ENCODE measurements at places on chromosomes 2 and 18.

DNA sequence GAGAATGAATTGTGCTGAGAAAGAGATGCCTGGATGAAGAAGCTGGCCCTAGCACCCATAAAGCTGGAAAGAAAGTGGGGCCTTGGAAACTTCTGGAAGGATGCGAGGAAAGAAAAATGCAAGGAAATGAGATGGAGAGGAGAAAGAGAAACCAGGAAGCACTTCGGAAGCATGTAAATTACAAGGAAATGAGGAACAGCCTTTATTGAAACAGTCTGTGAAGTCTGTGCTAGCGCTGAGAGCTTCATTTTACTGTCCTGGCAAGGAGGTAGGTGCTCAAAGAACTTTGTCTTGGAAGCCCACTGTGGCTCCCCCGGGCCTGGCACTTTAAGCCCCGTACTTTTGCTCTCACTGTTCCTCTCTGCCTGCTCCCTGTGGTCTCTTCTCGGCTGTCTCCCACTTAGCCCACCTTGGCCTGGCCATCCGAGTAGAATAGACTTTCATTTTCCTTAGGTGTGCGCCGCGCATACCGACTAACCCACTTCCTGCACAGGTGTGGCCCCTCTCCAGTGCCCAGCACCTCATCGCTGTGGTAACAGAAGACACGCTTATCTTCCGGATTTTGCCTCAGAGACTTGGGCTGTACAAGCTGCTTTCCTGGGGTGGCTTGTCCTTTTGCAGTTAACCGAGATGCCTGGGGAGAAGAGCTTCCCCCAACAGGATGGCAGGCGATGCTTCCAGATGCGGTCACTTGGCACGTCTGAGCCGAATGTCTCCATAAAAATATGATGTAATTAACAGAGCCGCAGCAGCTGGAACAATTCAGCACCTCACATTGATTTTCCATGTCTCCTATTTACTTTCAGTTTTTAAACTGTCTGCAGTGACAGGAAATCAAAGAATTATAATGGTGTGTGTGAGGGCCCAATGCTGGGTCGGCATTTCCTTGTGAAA is 199.6 kb downstream of the HRH4 start:
- DNase-seq: no peak

DNA sequence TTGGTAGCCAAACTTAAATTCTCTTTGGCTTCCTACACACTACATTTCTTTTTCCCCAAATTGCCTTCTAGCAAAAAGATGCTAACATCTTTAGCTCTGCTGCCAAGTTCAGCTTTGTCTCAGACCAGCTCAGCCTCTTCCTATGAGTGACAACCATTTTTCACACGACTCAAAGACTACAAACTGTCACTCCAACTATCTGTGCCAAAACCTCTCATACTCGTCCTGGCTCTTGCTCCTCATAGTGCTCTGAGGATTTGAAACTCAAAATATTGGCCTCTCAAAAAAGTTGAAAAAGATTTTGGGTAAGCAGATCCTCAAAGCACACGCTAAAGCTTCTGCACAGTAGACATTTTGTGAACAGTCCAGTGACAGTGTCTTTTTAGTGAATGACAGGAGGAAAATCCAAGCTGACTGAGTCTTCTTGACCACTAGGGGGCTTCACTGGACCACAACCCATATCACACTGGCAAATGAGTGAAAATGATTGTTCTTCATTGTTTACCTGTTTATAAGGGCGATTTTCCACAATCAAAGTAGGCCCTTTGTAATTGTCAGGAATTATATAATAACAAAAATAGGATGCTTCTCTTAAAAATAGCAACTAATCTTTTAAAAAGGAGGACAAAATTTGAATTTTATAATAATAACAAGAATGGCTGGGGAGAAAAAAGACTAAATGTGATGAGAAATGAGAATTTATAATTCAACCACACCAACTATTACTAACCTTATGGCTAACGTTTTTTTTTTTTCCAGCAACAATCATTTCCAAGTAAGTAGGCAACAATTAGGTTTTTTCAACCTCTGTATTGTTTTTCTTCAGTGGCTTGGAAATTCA is 85.5 kb upstream of the PGAP1 start:
- DNase-seq: no peak

GRCh38 chr2:217434180-217434975 is 568.4 kb downstream of the TNS1 start:
- no peak for DNase-seq

DNA sequence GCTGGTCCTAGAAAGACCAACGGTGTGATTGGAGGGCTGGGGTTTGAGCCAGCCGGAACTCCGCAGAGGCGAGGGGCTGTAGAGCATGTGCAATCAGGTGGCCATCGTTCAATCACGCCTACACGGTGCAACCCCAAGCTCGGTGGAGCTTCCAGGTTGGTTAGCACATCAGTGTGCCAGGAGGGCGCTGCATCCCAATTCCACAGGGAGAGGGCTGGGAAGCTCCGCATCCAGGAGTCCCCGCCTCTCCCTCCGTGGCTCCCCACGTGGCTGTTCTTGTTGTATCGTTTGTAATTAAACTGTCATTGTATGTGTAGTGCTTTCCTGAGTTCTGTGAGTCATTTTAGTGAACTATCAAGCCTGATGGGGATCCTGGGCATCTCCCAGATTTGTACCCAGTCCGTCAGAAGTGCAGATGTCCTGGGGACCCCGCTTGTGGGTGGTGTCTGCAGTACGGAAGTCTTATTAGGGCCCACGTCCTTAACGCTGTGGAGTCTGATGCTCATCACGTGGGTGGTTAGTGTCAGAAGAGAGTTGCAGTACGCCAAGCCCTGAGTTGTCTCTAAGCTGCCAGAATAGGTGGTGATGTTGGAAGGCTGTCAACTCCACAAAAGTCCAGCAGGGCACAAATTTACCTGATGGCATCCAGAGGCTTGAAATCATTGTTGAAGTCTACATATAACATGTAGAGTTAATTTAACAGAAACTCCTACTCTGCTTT is 20.6 kb upstream of the AMMECR1L start:
- no peak for DNase-seq

- no peak for DNase-seq
Measured at GRCh38 chr18:8860845-8861642, 155.7 kb downstream of the MTCL1 start.

GRCh38 chr2:47214990-47215389 is 59.9 kb upstream of the STPG4 start:
- no peak for DNase-seq

- DNase-seq: no peak
Measured at GRCh38 chr2:5064687-5065086, 627.5 kb upstream of the SOX11 start.

DNA sequence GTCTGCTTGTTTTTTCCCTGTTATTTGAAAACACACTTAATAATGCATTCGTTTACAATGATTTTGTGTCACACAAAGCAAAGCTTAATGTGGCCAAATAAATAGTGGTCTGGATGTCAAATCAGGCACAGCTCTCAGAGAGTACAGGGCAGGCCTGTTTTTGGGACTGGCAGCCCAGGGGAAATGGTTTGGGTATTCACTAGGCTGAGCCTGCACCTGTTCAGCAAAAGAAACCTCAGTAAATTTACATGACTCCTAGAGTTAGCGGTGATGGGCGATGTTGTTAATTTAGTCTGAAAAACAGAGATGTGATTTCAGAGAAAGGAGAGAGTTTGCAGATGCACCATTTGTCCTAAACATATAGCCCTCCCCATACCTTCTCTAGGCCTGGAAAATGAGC is 197.1 kb downstream of the ALK start:
- DNase-seq: no peak

GRCh38 chr2:238290091-238290509 is 1.7 kb upstream of the PER2 start:
- DNase-seq: peak; percentile 30

GRCh38 chr2:177897278-177897677 is 175.3 kb downstream of the PDE11A start:
- DNase-seq: no peak

DNA sequence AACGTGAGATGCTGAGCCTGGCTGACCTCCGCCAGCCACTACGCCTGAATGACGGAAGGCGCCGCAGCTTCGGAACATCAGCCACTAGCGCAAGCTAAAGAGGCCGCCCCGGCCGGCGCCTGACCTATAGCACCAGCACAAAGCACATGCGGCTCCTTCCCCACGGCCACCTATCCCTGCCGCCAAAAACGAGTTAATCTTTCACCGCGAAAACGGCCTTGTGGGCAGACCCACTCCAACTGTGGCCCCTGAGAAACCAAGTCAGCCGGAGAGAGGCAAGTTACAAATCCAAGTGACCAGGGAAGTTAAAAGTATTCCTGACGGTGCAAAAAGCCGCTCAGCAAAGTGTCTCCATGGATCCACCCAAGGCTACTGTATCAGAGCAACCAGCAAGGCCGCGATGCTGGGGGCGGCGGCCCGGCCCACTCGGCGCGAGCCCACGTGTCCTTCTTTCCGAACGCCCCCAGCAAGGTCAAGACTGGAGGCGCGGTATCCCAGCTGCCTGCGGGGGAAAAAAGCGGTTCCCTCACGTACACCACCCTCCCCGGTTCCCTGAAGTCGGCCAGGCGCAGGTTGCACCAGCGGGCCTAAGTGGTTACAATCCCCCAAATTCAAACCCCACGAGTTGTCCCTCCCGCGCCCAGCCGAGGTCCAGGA is 575 bp downstream of the HSPD1 start:
- DNase-seq: peak; percentile 15

GRCh38 chr2:46013726-46014125 is 283.5 kb upstream of the EPAS1 start:
- no peak for DNase-seq

DNA sequence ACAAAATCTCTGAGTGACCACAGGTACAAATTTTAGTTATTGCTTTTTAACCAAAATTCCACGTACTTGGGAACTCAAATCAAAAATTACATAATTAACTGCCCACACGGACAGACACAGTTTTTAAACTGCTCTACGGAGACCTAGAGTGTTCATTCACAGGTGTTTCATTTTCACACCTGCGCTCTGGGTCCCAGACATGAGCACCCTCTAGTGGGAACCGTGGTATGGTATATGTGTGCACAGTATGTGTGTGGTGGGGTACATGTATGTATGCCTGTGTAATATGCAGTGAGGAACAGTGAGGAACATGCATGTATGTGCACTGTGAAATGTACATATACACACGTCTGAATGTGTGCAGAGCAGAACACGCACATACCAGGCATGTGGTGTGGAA is 65.0 kb downstream of the PPP4R1 start:
- no peak for DNase-seq

- DNase-seq: no peak
Measured at GRCh38 chr2:46304635-46305034, 7.4 kb downstream of the EPAS1 start.

DNA sequence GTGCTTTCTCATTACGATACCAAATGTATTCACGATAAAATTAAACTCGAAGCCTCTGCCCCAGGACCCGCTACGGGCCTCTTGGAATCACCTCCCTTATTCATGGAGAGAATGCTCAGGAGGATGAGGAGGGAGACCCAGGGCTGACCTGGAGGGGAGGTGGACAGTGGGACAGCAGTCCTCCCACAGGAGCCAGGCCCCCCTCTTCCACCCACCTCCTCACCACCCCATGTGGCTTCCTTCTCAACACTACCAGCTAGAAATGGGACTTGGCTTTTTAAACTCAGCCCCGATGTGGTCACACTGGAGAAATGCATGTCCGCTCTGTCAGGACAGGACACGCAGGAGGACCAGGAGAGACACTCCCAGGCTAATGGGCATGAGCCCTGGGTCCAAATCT is 147.9 kb upstream of the ID2 start:
- no peak for DNase-seq

DNA sequence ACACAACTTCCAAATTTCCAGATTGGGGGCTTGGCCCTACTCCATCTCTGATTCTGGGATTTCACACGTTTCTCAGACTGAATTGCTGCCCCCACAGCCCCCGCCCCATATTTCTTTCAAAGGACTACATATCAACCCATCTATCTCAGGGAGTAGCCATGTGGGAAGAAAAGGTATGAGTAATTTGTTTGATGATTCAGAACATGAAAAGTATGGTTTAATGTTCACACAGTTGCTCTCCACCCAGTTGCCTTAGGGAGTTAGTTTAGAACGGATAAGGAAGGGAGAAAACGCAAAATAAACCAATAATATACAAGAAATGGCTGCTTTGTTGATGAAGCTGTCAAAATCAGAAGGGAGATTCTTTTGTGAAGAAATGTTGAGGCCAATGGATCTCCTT is 145.1 kb downstream of the PIEZO2 start:
- no peak for DNase-seq
